Activated CD4-positive, alpha-beta T cell treated with anti-CD3 and anti-CD28 coated beads, Interleukin-2, amount 50 U/mL, for 16 hours (primary cell): ENCODE measurements at places on chromosomes 11 and 22.
A peak's percentile ranks its signal among the peaks of the same experiment; 100 is the strongest.

DNA sequence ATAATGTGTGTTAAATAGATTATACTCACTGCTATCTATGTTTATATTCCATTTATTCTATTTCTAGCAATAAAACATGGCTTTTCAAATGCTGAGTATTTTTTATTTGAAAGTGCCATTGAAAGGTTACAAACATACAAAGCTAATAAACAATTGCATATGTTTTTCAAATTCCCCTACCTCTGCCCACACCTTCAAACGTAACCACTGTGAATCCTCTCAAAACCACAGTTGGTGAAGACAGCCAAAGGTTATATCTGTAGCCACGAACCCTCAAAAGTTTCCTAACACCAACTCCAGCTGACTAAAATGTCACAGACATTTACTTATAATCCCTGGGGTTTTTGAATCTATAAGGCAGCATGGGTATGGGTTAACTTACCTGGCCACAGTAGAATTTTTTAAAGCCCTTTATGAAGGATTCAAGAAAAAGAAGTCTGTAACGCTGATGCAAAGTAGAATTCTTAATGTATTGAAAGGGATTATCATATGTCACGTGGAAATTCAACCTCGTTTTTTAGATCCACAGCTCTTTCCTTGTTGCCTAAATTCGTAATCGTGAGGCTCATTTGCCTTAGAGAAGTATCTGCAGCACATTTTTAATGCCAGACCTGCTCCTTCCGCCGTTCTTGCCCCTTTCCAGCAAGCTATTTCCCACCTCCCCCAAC, 122.5 kb upstream of the ZC3H12C start:
- peak; percentile 19 for DNase-seq

DNA sequence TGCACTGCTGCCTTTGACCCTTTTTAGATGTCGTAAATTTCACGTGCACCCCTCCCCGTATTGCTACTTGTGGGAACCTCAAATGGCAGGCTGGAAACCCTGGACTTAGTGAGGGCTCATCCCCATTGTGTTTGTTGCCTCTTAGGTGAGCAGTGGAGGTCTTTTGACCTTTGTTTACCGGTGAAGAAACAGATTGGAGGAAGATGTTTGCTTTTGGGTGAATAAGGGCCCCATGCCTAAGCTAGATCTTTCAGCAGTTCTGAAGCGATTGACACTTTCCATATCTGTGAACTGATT, 782 bp downstream of the SMARCB1 start:
- no peak for DNase-seq

- DNase-seq, result no peak
Observed at GRCh38 chr11:46176421-46176820, 55.2 kb upstream of the PHF21A start.

GRCh38 chr22:40472051-40472450, 101.7 kb downstream of the SGSM3 start:
- no peak for DNase-seq

DNA sequence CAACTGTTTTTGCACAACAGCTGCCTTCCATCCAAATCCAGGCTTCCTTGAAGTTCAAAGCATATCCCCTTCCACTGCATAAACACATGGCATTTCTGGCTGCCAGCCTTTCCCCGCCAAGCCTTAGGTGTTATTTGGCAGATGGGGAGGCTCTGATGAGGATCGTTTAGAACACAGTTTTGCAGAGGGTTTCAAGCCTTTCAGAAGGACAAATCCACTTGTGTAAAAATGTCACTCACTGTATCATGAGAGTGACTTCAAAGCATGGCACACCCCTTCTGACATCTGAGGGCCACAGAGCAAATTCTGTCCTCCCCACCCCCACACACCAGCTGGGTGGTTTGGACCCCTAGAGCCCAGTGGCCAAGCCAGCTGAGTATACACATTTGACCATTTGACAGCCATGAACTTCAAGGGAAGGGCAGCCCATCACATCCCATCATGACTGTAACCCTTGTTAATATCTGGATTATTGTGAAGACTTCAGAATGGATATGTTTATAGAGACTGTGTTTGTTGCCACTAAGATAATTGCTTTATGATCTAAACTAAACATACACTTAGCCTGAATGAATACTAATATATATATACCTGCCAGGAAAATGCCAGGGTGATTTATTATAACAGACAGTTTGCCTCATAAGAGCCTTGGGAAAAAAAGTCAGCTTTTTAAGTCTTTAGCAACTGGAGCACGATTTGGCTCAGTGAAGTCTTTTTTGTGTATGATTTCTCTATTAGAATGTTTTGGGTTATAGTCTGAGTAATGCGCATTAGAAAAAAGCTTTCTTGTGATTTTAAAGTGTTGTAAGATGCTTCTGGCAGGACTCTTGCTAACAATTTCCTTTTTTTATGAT, 31.9 kb downstream of the FBLN1 start:
- DNase-seq, result no peak

DNA sequence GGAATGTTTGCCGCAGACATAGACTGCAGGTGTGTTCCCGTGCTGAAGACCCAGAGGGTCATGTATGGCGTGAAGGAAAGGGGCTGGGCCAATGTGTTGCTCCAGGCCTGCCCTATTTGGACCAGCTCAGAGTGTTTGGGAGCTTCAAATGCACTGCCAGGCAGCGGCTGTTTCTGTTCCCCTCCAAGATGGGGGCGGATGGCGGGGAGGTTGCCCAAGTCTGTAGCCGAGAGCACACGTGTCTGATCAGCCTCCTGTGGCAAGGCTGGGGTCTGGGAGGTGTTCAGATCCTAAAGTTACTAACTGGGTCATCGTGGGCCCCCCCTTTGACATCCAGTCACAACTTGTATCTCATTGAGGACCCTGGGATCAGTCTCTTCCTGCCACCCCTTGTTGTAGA, 45.5 kb downstream of the CACNA1I start:
- no peak for DNase-seq

DNA sequence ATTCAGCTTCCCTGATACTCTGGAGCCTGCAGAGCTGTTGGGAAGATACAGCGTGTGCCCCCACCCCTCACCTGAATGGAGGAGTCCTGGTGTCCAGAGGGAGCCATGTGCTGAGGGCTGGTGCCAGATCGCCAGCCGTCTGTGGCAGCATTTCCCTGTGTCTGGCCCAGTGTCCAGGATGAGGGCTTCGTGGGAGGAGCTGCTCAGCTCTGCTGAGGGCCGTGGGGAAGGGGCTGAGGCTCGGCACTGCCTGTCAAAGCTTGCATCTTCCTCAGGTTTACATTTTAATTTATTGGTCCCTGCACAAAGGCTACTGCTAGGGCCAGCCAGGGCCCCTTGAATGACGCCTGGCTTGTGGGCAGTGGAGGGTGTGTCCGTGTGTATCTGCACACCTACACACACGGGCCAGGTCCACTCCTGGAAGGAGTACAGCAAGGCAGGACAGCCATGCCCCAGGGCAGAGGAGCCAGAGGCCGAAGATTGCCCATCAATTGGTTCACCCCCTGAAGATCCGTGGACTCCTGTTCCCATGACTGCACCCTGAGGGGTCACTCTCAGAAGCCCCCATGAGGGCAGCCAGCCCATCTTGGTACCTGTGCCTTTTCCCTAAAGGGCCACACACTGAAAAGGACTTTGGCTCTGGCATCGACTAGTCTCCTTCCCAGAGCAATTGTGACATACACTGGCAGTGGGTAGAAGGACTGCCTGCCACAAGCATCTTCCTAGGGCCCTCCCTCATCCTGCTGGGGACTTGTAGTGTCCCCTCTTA, 107.7 kb upstream of the PARVA start:
- DNase-seq, result no peak

DNA sequence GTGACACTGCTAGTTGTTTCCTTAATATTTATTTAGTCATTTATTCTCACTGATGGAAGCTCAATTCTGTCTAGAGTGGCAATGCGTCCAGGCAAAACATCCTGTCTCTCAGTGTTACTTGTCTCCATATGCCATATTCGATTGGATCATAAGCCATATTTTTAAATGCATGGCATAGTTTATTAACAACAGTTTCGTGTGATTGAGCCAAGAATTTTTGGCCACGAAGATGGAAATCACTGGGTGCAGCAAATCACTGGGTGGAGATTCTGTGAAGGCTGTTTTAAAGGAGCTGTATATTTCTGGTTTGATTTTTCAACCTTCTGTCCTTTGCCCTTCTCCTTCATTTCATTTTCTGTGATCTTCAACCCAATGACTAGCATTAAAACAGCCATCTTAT, 205.2 kb downstream of the JRKL start:
- no peak for DNase-seq

- DNase-seq, result no peak
Observed at GRCh38 chr11:5225480-5225871, 1.4 kb downstream of the HBB start.

DNA sequence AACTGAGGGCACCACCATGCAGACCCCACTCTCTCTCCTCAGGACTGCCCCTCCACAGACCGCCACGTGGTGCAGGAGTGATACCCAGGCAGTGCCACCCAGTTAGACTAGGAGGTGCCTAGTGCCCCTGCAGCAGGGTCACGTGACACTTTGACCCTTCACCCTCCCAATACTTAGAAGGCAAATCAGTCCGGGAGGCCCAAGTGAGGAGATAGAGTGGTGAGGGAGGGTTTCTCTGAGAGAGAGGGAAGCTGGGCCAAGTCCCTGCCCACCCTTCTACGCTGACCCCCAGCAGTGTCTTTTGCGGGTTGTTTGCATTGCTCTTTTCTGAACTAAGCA, 84.6 kb downstream of the BUD13 start:
- DNase-seq, result no peak

GRCh38 chr11:59754859-59755700, at the start of gene STX3:
Gene STX3 (plus strand): TSS chr11:59755376. CDS start chr11:59755606, 230 bp downstream.
- peak; percentile 47 for DNase-seq

DNA sequence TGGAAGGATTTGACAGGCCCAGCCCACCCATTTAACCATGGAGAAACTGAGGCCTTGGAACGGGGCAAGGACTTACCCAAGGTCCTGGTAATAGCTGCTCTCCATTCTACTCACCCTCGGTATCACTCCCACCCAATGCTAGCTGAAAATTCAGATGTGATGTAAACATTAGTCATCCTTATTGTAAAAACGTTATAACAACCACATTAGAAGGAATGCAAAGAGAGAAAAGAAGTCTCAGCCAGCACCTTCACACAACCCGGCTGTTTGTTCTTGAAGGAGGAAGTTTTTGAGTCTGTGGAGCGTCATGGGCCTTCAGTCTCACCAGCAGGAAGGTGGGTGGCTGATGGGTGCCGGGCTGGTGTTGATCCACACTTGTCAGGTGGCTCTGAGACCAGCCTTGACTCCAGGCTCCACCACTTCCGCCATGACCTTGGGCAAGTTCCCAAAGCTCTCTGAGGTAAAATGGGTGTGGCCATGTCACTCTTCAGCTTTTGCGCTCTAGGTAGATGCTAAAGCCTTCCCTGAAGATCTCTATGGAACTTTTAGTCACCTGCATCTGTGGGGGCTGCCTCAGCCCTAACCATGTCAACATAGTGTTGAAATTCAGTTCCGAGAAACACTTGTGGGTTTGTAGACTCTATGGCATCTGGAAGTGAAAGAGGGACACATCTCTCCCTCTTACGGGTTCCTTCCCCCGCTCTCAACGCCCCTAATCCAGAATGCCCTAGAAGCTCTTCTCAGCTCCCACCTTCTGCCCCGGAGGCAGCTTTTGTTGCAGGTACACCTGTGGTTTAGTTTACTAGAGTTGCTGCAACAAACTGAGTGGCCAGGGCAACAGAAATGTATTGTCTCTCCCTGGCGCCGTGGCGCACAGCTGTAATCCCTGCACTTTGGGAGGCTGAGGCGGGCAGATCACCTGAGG, 14.8 kb downstream of the CD6 start:
- peak; percentile 90 for DNase-seq
